ENCODE measurements at places on chromosomes 12 and 14.

- DNase-seq: no peak
Observed at GRCh38 chr12:91120781-91121180, 9.5 kb upstream of the LUM start.

DNA sequence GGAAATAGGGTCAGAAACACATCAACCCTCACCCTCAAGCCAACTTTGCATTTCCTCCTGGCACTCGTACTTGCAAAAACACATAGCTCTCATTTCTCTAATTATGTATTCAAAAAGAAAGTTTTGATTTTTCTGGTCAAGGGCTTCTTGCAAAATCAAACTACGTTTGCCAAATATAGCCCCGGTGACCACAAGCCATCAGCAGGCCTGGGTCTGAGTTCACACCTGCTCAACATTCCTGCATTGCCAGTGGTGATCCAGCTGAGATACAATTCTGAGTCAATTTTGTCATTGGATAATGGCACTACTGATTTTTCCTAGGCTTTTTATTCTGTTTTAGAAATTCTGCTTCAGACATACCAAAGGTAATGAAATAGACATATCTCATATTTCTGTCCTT is 10.7 kb upstream of the BHLHE41 start:
- no peak for DNase-seq

GRCh38 chr14:93318927-93319326 is 13.9 kb downstream of the BTBD7 start:
- DNase-seq: no peak

DNA sequence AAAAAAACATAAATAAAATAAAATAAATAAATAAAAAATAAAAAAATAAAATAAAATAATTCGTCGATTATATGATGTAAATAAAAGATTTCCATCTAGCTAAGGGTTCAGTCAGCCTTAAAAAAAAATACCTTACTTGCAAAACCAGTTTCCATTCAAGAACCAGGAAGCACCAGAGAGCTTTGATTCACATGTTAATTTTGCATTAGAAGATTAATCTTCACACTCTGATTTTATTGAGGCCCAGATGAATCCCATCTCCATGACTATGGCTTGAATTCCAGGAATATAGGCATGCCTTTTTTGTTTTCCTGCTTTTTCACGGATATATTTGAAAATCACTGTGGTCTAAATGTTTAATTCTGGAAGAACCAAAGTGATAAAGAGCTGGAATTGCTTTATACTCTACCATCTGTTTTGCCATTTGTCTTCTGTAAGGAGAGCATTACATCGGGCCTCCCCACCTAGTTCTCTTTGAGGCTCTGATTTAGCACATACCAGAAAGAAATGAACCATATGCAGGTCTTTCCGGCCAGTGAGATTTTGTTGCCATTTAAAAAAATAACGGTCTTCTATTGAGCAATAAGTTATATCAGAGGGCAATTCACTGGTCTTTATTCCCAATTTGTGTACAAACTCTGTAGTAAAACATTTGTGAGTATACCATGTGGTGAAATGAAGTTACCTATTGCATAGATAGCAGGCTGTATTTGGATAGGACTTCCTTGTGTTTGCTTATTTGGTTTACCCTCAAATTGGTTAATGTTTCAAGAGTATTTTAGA is 175.5 kb downstream of the AEBP2 start:
- DNase-seq: no peak

- no peak for DNase-seq
Observed at GRCh38 chr14:87282266-87282665, 710.7 kb downstream of the GALC start.

GRCh38 chr12:53782093-53782703 is 30.4 kb upstream of the CISTR start:
- no peak for DNase-seq

DNA sequence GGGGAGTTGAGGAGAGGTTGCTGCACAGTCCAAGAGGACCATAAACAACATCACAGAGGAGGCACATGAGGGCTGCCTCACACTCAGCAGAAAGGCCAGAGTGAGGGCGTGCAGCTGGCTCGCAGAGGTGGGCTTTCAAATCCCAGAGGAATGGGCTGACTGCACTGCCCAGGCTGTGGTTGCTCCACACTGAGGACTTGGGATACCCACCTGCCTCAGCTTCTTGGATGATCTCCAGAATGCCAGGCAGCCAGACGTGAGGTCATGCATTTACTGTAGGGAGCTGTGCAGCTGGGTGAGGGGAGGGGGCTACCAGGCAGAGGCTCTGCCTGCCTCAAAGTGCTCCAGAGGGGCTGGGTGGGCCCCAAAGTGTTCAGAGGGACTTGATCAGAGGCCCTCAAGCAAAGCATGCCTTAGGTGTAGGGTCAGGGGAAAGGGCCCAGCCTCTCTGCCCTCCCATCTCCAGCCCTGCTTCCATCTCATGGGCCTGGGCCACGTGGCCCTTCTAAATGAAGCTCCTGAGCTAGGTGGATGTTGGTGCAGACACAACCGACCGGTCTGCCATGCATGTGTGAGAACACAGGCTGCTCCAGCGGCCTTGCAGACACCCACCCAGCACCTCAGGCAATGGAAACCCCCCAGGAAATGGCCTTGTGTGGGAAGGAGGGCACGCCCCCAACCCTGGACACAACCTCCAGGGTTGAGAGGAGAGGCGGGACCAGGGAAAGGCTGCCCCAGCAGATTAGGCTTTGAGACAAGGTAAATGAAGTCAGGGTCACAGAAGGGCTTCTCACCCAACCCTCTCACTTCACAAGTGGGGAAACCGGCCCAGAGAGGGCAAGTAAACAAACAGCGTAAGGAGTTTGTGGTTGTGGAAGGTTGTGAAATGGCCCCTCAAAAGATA is 90.8 kb downstream of the NTF3 start:
- no peak for DNase-seq

GRCh38 chr12:122992386-122992785 is 11.9 kb downstream of the ARL6IP4 start:
- no peak for DNase-seq

DNA sequence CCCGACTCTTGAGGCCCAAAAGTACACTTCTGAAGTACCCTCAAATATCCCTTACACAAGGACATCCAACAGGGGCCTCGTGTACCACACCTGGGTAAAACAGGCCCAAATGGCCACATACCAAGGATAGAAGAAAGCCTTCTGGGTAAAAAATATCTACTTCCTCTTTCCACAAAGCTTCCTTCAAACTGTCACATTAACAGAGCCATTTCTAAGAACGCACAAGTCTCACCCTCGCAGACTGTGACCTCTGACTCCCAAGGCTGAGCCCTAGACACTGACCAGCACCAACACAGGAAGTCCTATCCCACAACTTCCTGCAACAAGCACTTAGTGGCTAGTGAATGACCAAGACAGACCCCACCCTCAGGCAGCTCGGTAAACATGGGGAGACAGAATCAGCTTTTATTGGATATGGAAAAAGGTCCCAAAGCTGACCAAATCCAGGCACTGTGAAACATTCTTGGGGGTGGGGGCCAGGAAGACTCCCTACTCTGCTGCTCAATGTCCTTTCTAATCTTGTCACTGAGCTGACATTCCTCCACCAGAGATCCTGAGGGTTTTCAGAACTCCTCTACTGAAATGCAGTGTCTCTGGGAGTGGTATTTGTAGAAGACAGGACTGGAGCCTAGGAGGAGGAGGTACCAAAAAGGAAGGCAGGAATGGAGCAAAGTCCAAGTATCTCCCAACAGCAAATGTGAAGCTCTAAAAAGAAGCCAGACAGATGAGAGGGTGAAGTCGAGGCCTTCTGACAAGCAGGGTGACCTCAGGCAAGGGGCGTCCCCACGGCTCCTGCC is 15.9 kb downstream of the KCTD10 start:
- DNase-seq: peak; percentile 52

DNA sequence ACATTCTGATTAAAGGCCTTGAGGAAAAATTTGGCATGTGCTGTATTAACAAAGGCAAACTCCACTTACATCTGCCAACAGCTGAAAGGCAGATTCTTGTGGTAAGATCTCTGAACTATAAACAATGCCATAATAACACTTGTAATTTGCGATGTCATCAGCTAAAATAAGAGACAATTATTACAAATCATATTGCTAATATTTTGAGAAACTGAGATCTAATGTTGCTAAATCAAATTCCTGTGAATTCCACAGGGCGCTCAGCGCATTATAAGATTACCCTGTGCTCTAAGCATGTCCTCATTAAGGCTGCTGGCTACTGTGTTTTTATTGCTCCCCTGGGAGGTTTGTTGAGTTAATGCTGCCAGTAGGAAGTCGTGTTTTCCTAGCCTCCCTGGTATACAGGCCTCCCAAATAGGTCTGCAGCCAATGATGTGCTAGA is 244.8 kb downstream of the DACT1 start:
- no peak for DNase-seq

DNA sequence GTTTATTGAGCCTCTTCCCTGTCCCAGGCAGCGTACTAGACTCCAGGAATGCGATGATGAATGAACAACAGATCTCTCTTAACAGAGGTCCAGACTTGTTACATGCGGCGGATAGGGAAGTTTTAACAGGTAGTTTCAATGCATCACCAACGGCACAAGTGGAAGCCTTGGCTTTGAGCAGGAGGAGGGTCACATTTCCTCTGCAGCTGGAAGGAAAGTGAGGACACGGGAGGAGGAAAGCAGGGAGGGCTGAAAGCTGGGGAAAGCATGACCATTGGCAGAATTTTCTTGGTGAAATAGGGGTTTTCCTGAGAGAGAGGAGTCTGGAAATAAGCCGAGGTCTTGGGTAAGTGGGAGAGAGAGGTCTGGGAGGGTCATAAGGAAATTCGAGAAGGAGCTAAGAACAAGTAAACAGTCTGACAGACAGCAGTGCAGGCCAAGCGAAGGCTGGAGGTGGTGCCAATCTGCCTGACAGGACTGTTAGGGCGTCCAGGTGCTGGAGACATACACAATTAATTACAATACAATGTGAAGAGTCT is 15.4 kb downstream of the BHLHE41 start:
- DNase-seq: no peak

DNA sequence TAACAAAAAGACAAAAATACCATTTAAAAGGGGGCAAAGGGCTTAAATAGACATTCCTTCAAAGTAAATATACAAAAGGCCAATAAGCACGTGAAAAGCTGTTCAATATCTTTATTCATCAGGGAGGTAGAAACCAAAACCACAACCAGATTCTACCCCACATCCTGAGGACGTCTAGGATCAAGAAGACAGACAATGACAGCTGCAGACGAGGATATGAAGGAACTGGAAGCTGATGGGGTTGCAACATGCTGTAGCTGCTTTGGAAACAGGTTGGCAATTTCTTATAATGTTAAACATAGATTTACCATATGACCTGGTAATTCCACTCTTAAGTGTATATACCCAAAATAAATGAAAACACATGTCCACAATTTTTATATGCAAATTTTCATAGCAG is 85.1 kb upstream of the C14orf180 start:
- no peak for DNase-seq

DNA sequence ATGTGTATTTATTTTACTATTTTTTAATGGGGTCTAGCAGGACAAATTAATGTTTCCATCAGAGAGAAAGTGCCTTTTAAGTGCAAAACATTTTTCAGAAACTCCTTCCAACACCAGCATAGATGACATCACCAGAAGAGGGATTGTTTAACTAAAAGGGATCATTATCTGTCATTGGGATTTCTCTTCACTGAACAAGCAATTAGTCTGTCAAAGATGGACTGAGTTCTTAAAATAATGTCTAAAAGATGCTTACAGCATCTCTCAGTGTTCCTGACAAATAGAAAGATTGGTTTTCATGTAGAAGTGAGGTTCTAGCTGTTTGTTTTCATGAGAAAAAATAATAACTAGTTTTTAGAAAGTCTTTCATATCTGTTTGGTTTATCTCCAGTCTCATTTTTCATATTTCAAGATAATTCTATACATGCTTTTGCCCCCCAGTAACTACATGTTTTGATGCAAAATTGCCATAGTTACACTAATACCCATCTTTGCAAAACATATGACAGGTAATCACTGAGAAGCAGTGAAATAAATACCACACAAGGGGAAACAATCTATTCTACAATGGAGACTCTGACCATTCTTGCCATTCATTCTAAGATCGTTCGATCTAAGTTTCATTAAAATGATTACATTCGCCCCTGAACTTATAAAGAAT is 850.3 kb downstream of the GALC start:
- DNase-seq: no peak

DNA sequence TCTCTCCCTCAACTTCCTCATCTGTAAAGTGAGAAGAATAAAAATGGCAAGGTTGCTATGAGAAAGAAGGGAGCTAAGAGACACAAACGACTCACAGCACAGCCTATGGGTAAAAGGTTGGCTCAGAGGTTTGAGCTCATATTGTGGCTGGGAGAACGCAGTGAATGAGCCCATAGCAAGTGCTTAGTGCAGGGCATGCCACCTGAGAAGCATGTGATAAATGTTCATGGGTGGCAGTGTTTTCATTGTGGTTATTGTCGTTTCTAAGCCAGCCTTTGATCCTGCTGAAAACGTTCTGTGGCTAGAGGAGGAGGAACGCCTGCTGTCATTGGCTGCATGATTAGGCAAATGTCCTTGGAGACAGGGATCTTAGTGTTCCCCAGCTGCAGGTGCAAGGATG is 150.4 kb downstream of the KSR2 start:
- no peak for DNase-seq

DNA sequence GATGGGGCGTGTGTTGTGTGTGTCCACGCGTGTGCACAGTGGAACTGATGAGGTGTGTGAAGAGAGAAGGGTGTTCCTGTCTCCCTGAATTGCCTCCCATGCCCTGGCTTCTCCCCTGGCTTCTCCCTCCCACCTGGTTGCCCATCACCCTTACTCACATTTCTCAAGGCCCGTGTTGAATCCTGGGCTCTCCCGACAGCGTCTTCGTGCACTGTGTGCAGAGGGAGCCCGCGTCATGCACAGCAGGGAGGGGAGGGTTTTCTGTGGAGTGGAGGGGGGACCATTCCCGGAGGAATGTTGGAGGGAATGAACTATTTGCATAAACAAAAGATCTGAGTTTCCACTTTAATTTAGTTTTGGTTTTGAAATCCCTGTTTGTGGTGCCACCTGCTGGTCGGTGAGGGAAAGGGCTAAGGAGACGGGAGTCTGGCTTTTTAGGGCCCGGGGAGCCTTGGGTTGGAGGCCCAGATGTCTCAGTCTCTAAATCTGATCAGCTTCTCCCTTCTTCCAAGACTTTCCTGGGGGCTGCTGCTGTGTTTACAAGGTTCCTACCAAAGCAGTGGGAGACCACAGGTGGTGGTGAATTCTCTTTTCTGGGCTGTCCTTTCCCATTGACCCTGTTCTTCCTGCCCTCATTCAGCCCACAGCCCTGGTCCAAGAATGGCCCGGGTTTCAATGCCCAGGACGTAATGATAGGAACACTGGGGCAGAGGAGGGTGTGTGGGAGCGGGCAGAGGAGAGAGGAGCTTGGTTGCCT is at the start of gene C1R:
C1R (minus strand) TSS at position 217 of the 757 bp plus-strand sequence; CDS start at position 160, 57 bp downstream.
- DNase-seq: peak; percentile 40

DNA sequence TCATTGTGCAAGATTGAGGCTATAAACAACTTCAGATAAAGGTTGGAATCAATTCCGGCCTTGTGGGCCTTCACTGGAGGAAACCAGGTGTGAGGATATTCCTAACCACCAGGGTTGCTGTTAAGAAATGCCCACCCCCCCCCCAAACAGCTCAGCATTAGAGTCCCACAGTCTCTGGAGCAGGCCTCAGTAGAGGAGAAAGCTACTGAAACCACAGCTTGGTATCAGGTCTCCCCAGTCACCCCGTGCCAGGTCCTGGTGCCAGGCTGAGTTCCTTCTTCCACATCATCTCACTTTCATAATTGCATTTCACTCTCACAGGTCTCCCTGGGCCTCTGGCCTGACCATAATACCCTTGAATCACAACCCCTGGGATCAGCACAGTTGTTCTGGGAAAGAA is 12.5 kb downstream of the GALNT6 start:
- no peak for DNase-seq

Data from globus pallidus (tissue), 1 donor.